Stimulated activated CD4-positive, alpha-beta T cell treated with anti-CD3 and anti-CD28 coated beads, Interleukin-4, amount 100 ng/mL, for 4 hours (primary cell): ENCODE measurements at places on chromosomes 12 and 14.

DNA sequence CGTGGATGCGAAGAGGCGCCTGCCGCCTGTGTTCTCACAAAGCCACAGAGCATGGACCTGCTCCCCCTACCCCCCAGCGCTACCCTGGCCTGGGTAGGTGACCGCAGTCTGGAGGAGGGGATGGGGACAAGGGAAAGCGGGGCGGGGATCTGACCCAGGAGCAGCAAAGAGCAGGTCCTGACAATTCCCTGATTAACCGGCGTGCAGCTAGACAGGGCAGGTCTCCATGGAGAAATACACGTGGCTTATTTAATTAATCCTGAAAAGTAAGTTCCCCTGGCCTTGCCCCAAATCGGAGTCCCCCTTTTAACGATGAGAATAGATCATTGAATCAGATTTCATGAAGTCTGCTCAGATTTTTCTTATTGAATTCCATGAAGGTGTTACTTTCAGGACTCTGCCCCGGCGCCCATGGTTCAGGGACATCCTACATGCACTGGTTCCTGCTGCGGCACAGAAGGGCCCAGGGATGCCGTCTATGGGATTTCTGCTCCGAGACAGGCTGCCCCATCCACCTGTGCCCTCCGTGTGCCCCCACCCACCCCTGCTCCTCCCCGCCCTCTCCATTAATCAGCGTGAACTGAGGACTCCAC, 251.0 kb upstream of the SFSWAP start:
- no peak for DNase-seq

GRCh38 chr12:98955284-98955683, 310.2 kb downstream of the APAF1 start:
- no peak for DNase-seq

DNA sequence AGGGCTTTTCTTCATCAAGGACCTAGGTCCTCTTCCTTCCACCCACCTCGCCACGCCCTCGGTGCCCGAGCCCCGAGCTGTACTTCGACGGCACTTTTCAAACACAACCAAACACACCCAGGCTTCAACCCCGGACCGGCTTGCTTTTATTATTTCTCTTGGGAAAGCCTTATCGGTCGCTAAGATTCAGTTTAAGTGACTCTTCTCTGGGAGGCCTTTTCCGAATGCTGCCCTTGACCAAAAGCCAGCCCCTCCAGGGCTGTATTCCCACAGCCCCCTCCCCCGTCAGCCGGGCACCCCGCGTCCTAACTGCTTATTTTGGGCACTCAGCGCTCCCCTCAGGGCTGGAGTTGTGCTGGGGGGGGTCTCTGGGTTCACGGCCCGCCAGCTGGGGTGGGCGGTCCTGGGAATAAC, 644 bp upstream of the PPP4R4 start:
- no peak for DNase-seq

- no peak for DNase-seq
Observed at GRCh38 chr14:104514156-104514848, 65.3 kb upstream of the C14orf180 start.

GRCh38 chr12:86456776-86457175, 200.6 kb upstream of the MGAT4C start:
- no peak for DNase-seq

GRCh38 chr12:82486524-82487235, 128.4 kb downstream of the METTL25 start:
- DNase-seq = no peak
